ENCODE measurements at places on chromosomes 12 and 14.

DNA sequence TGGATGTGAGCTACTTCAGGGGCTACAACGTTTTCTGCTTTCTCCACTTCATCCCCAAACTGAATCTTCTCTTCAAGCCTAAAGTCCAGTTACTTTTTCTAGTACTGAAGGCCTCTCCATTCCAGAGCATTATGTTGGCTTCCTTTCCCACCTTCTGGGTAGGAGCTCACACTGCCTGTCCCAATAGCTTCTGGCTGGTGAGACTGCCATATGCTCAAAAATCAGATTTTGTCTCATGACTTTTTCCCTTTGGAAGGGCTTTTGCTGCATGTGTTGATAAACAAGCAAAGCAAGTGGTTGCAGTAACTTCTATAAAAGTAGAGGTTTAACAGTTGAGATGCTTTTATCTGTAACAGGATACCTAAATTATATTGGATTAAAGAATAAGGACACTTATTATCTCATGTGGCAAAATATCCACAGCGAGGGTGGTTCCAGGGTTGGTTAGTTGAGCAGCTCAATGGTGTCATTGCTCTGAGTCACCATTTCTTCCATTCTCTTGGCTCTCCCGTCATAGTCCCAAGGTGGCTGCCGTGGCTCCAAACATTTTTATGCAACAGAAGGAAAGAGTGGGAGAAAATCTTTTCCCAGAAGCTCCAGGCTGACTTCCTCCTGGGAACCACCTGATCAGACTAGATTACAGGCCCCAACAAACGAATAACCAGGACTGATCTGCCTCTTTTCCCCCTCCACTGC, 15.1 kb upstream of the PPFIBP1 start:
- no peak for DNase-seq

GRCh38 chr14:60300019-60300418, 51.0 kb downstream of the PPM1A start:
- DNase-seq: no peak

GRCh38 chr14:93309427-93309966, 23.3 kb downstream of the BTBD7 start:
- DNase-seq: no peak

- no peak for DNase-seq
Measured at GRCh38 chr14:92956961-92957360, 34.0 kb downstream of the CHGA start.

DNA sequence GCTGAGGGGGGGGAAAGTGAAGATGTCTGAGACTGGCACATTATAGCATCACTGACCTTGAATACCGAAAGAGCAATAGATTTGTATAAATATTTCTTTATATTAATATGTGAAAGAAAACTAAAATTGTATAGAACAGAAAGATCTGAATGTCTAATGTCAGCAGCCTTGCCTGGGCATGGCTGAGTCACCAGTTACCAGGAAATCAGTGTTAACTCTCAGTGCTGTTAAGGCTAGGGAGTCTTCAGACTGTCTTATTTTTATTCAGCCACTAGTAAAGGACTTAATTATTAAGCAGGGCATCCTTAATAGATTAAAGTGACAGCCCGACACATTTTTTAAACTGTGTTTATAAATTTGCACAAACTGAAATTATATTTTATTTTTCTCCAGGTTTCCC, 122.9 kb upstream of the AEBP2 start:
- DNase-seq: no peak

DNA sequence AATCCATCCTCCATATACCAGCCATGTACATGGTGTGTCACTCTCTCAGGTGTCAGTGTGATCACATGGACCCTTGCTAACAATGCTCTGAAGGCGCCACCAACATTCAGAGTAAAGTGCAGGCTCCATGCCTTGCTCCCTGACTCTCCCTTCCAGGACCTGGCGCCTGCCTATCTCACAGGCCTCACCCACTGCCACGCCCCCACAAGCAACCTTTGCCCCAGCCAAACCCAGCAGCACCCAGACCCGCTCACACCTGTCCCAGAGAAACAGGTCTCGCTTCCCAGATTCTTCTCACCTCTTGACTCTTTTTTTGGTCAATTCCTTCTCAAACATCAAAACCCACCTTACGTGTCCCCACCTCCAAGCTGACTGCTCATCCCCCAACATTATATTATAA, 52.3 kb downstream of the KCNK10 start:
- DNase-seq: peak; percentile 72

GRCh38 chr12:94538318-94538717, 78.7 kb upstream of the CEP83 start:
- no peak for DNase-seq

DNA sequence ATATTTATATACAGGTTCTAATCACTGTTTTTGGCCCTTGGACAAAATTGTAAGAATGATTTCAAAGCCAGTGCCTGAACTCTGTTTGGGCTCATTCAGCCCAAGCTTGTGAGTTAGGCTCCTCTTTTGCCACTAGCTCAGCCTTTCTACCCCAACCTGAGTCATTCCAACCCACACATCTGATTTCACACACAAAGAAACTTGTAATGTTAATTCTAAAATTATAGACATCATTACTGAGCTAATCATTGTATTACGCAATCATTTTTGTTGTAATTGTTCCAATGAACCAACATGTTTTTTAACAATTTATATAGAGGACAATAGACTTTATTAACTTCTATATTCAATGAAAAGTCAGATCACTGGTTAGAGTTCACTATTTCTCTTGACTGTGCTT, 441.1 kb downstream of the ETNK1 start:
- no peak for DNase-seq

DNA sequence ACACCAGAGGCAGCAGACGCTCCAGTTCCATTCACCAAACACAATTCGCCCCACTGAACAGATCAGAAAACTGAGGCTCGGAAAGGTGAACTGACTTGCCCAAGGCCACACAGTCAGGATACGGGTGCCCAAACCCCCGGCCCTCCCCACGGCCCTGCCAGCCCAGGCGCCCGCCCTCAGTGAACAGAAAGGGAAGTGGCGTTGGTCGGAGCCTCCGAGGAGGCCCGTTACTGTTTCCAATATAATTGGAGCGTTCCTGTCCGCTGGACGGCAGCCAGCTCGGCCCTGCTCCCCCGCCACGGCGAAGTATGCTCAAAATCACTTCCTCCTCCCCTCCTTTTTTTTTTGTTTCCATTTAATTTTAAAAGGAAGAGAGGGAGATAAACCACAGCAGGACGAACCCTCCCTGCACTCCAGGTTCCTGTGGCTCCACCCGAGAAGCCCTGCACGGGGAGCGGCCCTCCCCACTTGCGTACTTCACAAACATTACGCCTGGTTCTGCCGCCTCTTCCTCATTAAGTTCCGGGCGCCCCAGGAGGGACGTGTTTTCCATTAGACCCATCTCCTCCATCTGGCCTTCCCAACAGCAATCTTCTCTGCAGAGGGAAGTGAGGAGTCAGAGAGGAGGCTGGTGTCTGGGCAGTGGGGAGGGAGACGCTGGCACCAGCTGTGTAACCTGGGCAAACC, 61.1 kb downstream of the NCOR2 start:
- peak; percentile 52 for DNase-seq

DNA sequence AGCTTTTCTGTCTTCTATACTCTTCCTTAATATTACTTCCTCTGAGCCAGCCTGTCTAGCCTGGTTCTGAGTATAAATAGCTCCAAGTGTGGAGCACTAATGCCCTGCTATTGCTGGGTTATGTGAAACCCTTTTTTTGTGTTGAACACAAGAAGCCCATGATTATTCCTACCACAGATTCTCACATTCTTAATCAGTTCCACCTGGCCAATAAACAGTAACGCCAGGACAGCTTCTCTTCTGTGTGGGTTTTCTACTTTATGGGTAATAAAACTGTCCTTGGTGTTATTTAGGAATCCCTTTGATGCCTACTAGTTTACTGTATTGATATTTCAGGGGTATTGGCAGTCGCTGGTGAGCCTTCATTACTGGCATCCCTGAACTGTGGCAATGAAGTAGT, 48.9 kb upstream of the LRIG3 start:
- DNase-seq: no peak

DNA sequence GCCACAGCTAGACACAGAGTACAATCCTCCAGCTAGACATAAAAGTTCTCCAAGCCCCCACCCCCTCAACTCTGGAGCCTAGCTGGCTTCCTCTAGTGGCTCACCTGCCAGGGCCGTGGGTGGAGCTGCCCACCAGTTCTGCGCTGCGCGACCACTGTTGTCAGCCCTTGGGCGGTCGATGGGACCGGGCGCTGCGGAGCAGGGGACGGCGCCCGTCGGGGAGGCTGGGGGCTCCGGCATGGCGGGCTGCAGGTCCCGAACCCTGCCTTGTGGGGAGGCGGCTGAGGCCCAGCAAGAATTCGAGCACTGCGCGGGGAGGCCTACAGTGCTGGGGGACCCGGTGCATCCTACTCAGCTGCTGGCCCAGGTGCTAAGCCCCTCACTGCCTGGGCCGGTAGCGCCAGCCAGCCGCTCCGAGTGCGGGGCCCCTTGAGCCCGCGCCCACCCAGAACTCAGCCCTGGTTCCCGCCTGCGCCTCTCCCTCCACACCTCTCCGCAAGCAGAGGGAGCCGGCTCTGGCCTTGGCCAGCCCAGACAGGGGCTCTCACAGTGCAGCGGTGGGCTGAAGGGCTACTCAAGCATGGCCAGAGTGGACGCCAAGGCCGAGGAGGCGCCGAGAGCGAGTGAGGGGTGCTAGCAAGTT, 51.0 kb downstream of the RTN1 start:
- DNase-seq: no peak

DNA sequence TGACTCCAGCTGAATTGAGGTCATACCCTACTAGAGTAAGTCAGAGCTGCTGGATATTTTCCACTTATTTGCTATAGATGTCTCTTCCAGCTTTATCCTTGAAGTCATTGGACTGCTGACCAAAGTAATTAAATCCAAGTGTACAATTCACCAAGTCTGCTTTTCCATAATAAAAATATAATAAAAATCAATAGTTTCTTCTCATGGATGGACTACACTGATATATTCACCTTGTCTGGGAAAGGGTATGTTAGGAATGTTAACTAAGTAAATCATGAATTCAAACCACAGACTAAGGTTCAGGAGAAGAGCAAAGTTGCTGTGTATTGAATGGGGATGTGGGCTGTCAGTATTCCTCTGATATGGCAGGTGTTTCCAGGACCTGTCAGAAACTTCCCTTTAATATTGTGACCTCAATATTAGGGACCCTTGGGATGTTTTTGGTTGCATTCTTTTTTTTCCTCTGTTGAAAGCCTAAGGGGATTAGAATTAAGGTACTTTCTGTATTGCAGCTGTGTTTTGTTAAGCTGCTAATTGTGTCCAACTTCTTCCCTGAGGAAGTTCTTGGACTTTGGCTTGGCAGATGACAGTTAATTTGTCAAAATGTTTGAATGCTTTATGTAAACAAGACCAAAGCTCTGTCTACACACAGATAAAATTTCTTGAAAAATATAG, 284.0 kb downstream of the ATP23 start:
- no peak for DNase-seq

DNA sequence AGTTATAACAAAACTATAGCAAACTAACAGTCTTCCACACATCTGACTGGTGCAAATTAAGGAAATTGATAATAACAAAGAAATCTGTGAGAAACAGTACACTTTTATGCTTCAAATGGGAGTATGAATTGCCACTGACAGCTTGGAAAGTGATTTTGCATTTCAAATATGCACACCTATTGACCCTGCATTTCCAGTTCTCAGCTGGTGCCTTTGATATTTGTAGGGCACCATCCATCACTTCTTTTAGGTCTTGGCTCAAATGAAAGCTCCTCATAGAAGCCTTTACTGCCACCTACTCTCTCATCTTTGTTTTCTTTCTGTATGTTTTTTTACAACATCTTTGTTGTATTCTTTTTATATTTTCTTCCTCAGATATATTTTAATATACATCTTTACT, 125.1 kb downstream of the ST8SIA1 start:
- DNase-seq: no peak

DNA sequence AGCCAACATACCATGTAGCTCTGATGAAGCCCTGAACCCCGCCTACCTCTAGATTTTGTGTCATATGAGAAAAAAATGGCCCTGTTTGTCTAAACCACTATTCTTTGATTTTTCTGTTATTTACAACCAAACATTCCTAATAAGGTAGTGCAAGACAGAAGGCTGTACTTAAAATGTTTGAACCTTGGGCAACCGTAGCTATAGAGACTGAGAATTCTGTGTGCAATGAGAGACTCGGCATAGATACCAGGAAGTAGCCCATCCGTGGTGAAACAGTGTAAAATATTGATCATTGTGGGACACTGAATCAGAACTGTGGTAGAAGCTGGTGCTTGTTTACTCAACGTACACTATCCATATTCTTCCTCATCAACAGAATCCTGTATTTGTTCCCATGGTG, 86.5 kb upstream of the TMCC3 start:
- DNase-seq: no peak

- peak; percentile 85 for DNase-seq
Measured at GRCh38 chr14:89773644-89774316, 180.8 kb downstream of the EFCAB11 start.

DNA sequence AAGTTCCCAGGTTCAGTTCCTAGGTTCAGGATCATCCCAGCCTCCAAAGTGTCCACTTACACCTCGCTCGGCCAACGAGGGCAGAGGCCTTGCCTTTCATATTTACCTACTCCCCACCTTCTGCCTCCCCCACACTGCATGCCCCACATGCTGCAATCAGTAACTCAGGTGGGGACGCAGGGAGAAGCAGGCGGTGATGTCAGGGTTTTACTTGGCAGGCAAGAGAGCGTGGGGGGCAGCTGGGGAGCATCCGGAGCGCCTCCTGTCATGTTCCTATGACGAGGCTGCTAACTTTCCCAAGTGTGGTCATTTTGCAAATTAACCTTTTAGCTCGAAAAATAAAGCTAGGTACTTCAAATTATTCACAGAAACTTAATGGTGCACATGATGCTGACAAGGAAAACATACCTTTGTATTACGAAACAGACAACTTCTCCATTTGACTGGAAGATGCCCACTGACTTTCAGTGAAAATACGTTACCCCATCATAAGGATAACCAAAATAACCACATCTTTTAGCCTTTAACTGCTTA, 53.8 kb downstream of the SETD3 start:
- no peak for DNase-seq

- no peak for DNase-seq
Measured at GRCh38 chr12:46024099-46024498, 33.7 kb upstream of the SCAF11 start.

DNA sequence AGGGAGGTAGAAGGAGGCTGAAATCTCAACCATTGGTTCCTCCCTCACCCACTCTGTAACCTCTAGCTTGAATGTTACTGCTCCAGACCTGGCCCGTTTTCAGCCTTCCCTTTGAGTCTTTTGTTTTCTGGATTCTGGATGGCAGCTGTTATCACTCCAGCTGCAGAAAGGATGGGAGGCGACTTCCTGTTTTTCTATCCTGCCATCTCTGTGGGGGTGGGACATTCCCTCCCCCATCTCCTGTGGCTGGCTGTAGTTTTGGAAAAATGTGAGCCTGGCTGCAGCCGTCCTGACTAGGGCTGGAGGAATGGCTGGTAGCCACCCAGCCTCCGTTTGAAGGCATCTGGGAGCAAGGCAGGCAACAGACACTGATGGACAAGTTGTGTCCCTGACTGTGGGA, 2.9 kb upstream of the PPFIBP1 start:
- DNase-seq: peak; percentile 47
